Endothelial cell of umbilical vein (primary cell): ENCODE measurements at places on chromosomes 12 and 14. TPM values are rescaled to one million over a fixed set of nuclear protein-coding genes. Genes with fewer than 3 reads are reported as not detected.

Gene OTOGL
- 0.76 and 1.4 TPM in 2 replicates for polyA plus RNA-seq

Gene EMP1
- polyA plus RNA-seq: 265 and 376 TPM in 2 replicates

Gene TMEM179
- polyA plus RNA-seq: 0.10 and 0.14 TPM in 2 replicates

Gene TRIM9
- 0.02 TPM in 1 of 2 replicates, not detected in the other for polyA plus RNA-seq

GRCh38 chr14:96586921-96587822 is 85.0 kb downstream of the PAPOLA start:
- no peak for DNase-seq

GRCh38 chr14:56686416-56686815 is 106.8 kb downstream of the TMEM260 start:
- DNase-seq: no peak

GRCh38 chr12:31626270-31626995 is 33.1 kb upstream of the ETFBKMT start:
- DNase-seq: no peak

GRCh38 chr14:78747813-78748212 is 577.6 kb downstream of the NRXN3 start:
- no peak for DNase-seq

DNA sequence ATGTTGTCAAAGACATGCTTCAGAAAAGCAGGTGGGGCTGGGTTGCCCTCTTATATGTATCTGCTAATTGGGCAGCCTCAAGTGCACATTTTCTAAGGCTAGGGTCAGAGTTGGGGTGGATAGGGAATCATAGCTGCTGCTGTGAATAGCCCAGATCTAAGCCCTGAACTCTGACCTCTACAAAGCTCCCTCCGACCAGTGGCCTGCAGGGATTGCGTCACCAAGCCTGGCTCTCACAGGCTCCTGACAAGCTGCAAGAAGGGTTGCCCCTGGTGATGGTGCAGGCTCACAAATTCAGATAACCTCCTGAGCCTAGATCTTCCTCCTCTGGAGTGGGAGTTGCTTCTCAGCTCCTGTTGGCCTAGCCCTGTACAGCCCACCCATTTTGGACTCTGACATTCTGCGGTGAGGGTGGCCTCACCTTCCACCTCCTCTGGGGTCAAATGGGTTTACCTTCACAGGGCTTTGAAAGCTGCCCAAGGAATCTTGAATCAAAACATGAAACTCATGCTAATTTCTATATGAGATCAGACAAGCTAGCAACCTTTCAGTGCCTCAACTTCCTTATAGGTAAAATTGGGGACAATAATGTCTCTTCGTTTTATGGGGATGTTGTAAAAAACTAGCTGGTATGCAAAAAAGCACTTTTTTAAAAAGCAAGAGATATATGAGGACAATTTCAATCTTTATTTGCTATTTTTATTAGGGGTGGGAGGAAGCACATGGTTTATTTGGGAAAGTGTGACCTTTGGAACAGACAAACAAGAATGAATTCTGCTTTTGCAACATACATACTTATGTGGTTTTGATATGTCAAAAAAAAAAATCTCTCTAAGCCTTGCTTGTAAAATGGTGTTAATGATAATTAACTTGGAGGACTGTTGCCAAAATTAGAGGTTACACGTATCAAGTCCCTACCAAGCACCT is 4.9 kb upstream of the SUSD6 start:
- DNase-seq: no peak

- no peak for DNase-seq
Measured at GRCh38 chr14:55303691-55304145, 32.5 kb downstream of the FBXO34 start.

DNA sequence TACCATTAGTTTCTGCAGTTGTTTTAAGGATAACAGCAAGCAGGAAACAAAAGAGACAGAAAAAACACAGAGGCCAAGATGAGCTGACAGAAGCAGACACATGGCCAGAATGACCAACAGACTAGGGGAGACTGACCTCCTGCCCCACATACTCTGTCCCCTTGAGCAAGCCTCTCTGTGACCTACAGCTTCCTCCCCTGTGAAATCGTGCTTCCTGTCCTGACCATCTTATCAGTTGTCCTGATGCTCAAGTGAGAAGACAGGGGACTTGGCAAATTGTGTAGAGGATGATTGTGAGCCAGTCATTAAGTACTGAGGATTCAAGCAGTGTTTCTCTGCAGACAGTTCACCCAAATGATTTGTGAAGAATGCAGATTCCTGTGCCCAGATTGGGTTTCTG is 229.0 kb downstream of the SLC41A2 start:
- no peak for DNase-seq

GRCh38 chr14:43005807-43006206 is 1399.1 kb downstream of the LRFN5 start:
- no peak for DNase-seq

- no peak for DNase-seq
Measured at GRCh38 chr12:101620762-101621133, 26.0 kb downstream of the MYBPC1 start.

DNA sequence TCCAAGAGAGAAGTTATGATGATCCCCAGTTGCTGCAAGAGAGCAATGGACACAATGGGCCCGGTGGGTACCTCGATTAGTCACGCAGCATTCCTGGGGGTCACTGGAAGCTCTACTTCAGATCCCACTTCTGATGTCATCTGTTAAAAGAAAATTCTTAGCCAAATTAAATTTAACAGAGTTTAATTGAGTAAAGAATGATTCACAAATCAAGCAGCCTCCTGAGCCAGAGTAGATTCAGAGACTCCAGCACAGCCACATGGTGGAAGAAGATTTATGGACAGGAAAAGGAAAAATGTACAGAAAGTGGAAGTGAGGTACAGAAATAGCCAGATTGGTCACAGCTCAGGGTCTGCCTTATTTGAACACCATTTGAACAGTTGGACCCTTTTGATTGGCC is 107.5 kb downstream of the SPTSSA start:
- DNase-seq: no peak

- peak; percentile 39 for DNase-seq
Measured at GRCh38 chr12:6570264-6570887, 2.3 kb upstream of the NOP2 start.

DNA sequence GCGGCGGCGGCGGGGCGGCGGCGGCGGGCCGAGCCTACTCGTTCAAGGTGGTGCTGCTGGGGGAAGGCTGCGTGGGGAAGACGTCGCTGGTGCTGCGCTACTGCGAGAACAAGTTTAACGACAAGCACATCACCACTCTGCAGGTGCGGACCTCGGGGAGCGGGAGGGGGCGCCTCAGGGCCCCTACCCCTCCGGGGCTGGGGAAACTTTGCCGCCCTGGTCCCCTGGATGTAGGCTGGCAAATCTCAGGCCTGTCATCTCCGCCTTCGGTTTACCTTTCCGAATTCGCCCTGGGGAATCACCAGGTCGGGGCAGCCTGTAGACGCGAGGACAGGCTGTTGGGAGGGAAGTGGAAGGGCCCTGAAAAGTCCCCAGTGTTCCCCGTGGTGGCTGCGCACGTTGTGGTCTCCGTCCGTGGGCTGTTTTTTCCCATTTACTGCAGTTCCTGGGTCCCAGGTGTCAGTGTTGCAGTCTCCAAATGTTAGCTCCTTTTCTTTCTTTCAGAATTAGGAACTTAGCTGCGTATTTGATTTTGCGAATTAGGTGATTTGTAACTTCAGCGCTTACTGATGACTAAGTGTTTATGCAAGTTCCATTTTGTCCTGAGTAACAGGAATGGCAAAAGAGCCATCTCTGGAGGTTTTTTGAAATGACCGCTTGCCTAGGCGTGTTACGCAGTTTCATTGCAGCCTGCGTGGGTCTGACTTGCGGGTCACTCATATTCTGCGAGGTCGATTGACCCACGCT is 656 bp downstream of the RAB21 start:
- DNase-seq: peak; percentile 70

GRCh38 chr12:6928022-6928702 is 403 bp downstream of the ATN1 start:
- DNase-seq: no peak

GRCh38 chr12:19430988-19431387 is 8.3 kb upstream of the AEBP2 start:
- DNase-seq: peak; percentile 37
